ENCODE measurements at places on chromosomes 13 and 19. TPM values are rescaled to one million over a fixed set of nuclear protein-coding genes. Genes with fewer than 3 reads are reported as not detected.

GRCh38 chr13:95536632-95537241 is 15.8 kb upstream of the CLDN10 start:
- DNase-seq = peak; percentile 27

GRCh38 chr13:93183302-93183701 is 43.3 kb upstream of the GPC6 start:
- no peak for DNase-seq

DNA sequence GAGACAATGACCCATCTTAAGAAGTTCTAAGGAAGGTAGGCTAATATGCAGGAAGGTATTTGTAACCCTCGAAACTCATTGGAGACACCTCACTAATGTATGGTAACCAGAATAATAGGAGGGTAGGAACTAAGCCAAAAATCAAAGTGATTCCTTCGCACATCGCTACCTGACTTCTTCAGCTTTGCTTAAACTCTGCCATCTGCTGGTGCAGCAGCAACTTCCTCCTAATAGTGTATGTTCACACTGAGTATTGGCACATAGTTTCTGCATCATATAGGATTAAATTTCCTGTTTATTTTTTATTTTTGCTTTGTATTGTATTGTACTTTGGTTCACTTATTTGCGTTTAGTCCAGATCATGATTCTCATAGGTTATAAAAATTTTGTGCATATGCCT is 676.2 kb downstream of the GPC5 start:
- peak; percentile 2 for DNase-seq

DNA sequence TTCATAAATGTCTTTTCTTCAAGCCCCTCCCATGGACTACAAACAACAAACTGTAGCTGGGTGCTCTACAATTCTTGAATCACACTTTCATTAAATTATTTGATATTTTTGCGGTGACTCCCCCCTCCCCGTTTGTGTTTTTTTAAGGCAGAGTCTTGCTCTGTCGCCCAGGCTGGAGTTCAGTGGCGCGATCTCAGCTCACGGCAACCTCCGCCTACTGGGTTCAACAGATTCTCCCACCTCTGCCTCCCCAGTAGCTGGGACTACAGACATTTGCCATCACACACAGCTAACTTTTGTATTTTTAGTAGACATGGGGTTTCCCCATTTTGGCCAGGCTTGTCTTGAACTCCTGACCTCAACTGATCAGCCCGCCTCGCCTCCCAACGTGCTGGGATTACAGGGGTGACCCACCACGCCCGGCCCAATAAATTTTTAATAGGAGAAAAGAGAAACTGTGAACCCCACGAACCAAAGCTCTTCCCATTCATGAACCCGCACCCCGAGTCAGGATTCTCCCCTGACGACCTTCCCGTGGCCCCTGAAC is 703 bp downstream of the ZNF506 start:
- DNase-seq = no peak

Gene CACNG6
- total RNA-seq = not detected

Gene KLF1
- total RNA-seq = 3.5 TPM

Gene SIGLEC11
- total RNA-seq = not detected

All from Caki2 (cell line).